ENCODE measurements at places on chromosomes 13 and 19. TPM values are rescaled to one million over a fixed set of nuclear protein-coding genes. Genes with fewer than 3 reads are reported as not detected.
A peak's percentile ranks its signal among the peaks of the same experiment; 100 is the strongest.

GRCh38 chr19:11798391-11799330 is at the start of gene ZNF491:
Gene ZNF491 (plus strand): TSS chr19:11798523. CDS start chr19:11805954, 7,431 bp downstream.
- DNase-seq: peak; percentile 83

- DNase-seq: peak; percentile 5
These were observed 83.3 kb downstream of the KLF5 start for GRCh38 chr13:73142071-73142470.

NXNL1 gene
- total RNA-seq: not detected

DNA sequence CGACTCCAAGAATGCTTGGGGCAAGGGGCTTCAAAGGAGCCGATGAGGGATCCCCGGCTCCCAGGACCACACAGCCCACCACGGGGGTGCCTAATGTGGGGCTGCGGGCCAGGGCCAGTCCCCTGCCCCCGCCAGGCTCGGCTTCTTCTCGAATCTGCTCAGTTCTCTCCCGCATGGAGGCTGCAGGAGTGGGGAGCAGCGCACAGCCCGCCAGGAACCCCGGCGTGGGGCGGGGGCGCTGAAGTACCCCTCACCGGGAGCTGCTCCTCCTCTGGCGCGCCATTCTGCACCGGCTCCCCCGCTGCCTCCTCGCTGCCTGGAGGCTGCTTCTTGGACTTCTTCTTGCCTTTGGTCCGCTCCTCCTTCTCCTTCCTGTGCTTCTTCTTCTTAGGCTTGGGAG is 14.7 kb downstream of the IZUMO4 start:
- no peak for DNase-seq

DNA sequence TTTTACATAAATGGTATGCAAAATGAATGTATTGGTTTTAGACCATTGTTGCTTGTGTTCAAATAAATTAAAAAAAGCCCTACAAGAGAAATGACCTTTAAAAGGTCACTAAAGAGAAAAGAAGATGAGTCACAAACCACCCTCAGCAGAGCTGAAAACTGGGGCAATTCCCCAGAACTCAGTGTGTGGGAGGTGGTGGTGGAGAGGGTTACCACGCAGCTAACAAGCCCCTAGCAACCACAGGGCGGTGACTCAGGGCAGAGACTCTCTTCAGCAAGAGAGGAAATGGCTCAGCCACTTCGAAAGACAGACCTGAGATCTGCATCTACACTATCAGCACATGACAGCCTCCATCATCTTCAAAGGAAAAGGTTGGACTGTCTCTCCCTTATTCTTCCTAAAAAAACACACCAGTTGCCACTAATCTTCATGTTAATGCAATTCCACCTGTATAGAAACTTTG is 29.4 kb upstream of the NDFIP2 start:
- DNase-seq: peak; percentile 65

- DNase-seq: no peak
These were observed 140.0 kb downstream of the SIPA1L3 start for GRCh38 chr19:38047049-38047438.

MAP4K1 gene
- total RNA-seq: 1.2 TPM

DNA sequence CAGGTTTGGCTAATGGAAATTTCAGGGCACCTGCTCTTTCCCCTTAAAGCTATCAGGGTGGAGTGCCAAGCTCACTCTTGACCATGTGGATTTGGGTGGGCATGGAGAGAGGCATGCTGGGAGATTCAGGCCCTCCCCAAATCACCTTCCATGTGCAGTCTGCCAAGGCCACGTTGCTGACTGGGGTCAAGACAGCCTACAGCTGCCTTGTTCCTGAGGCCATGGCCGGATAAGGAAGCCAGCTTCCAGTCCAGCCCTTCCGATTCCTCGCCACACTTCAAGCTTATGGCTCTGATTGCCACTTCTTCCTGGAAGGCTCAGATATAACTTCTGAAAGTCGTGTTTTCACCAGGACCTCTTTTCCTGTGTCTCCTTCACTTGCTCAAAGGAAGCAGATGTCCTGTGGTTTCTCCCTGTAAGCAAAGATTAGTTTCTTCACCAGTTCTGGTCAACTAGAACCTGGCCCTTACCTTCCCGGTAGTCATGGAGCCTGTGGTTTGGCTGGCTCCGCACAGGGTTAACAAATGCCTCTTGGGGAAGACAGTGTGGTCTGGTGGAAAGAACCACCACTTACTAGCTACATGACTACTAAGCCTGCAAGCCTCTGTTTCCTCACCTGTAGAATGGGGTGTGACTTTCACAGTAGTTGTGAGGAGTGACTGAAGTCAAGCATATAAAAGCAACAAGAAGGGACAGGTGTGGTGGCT is 16.1 kb upstream of the TPT1 start:
- DNase-seq: no peak

GRCh38 chr19:58575183-58576041 is 2.3 kb upstream of the MZF1 start:
- DNase-seq: peak; percentile 95

SLC27A5 gene
- total RNA-seq: 6.1 TPM

DNA sequence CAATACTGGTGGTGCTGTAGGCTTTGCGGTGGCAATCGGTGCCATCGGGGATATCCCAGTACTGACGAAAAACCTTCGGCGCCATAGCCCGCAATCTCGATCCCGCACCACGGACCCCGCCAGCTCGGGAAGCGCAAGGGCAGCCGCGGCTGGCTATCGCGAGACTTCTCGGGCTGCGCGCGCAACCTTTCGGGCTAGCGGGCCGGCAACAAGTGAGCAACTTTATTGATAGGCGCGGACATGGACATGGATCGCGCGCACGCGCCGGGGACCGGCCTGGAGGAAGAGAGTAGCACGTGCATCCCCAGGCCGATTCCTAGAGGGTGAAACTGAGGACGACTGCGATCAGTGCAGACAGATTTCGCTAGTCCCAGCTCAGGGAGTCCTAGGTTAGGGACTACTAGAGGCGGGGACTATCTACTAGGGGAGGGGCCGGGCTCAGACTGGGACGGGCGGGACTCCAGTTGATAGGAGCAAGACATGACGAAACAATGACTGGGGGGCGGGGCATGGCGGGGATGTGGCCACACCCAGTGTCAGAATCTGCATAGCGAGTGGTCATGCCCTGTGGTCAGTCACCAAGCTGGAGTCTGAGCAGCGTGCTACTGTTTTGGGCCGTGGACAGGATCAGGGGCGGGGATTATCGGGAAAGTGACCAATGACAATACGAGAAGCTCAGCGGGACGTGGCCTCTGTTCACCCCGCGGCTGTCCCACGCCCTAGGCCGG is at the start of gene NDUFA11:
Gene NDUFA11 (minus strand): TSS at position 167 of the 728 bp plus-strand sequence. CDS start 82 bp downstream, at position 85.
- DNase-seq: peak; percentile 99

GRCh38 chr19:18503971-18504885 is 17.6 kb downstream of the ELL start:
- no peak for DNase-seq

DNA sequence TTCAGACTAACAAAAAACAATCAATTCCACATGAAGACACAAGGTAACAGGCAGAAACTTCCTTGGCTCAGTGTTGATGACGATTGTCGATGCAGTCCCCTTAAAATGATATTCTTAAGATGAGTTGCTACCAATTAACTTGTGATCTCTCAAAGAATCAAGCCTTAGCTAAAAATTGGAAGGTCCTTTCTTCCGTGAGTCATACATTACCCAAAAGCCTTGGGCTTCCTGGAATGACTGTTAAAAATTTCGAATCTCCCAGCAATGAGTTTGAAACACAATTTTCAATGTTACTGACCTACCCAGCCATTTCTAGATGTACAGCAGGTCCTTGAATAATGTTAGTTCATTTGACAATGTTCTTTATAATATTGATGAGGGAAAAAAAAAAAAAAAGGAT is 28.0 kb upstream of the RB1 start:
- DNase-seq: no peak

DNA sequence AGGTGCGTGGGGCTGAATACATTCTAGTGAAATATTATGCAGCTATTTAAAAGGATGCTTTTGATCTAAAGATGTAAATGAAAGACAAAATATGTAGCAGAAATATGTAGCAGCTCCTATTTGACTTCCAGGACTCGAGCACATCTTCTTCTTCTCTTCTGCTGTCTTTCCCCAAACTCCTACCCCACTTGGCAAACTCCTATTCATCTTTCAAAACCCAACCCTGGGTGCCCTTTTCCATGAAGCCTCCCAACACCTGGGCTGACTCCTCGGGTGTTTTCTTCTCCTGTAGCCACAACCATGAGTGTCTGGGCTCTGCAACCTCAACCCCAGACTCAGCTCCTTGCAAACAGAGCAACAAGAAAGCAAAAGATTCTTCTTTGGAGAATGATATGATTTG is 11.1 kb downstream of the ACER1 start:
- DNase-seq: no peak

GRCh38 chr13:109547942-109548341 is 238.4 kb downstream of the IRS2 start:
- no peak for DNase-seq

GNG8 gene
- not detected for total RNA-seq

FCAR gene
- not detected for total RNA-seq
